ENCODE measurements at places on chromosomes 2 and 18.

DNA sequence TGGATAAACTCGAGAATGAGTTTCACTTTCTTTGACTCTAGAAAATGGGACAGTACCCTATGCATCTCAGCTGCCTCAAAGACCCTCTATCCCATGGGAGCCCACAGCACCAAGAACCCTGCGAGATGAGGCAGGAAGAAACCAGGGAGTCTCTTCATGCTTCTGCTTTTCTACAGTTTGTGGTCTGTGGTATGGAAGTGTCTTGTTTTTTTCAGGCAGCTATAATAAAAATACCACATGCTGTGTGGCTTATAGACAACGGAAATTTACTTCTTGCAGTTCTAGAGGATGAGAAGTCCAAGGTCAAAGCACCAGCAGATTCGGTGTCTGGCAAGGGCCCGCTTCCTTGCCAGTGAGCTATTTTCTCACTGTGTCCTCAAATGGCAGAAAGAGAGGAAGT lies 257.9 kb downstream of the SUCLG1 start:
- DNase-seq: no peak

GRCh38 chr2:11314487-11314886 lies 29.9 kb downstream of the ROCK2 start:
- DNase-seq: no peak

DNA sequence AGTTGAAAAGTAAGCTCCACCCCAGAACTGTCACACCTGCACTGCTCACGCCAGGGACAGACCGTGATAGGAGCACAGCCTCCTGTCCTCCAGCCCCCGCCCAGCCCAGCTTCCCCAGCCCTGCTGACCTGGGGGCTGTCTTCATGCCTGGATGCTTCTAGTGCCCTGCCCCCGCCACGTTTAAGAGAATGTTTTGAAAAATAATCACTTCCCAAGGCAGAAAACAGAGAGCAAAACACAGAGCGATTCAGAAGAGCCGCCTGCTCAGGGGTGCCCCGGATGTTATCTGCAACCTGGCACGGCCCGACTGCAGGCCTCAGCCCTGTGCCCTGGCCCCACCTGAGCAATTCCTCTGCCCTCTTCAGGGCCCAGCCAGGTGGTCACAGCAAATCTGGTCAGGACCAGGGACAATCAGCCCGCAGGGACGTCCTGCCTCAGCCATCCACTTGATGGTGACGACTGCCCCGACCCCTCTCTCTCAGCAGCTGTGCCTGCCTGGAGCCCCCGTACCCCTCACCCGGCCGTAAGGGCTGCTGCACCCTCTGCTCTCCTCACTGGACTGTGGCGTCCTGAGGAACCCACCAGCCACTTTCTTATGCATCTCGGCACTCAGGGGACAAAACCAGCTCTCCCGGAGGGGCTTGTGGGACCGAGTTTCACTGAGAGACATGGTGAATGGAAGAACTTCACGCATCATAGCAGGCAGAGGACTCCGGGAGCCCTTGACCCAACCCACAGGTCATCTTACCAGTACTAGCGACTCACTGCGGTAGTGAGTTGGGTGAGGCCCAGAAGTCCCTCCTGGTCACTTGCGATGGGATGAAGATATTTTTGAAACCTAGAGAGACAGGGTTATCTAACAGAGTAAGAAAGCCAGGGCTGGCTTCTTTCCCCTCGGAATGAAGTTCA lies 30.2 kb downstream of the ADI1 start:
- DNase-seq: peak; percentile 73

DNA sequence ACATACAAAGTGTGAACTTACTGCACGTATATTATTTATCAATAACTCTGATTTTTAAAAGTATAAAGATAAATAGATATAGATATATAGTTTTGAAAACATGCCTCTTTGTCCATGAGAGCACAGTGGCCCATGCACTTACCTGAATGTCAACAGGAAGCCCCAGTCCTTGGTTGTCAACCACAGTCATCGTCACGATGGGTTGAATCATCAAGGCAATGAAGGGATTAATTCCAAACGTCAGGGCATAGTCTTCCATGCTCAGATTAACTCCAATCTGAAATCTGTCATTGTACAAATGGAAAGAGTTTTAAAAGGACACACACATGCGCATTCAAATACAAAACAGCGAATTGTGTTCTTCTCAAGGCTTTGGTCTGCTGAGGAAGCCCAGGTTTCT lies 15.5 kb downstream of the SCYGR4 start:
- no peak for DNase-seq

GRCh38 chr2:138267161-138267901 lies 234.2 kb upstream of the SPOPL start:
- DNase-seq: no peak

DNA sequence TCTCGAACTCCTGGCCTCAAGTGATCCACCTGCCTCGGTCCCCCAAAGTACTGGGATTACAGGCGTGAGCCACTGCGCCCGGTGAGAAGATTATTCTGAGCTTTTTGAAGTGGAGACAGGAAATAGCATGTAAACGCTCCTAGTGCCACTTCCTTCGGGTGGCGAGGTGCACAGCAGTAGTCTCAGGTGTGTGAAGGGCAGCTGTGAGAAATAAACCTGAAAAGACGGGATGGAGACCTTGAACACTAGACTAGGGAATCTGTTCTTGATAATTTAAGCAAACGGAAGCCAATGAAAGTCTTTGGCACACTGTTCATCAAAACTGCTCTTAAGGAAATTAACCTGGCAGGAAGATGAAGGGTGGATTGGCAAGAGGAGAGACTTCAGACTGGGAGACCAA lies 439 bp upstream of the PLEKHH2 start:
- no peak for DNase-seq

GRCh38 chr18:62357079-62357719 lies 32.1 kb downstream of the TNFRSF11A start:
- no peak for DNase-seq

DNA sequence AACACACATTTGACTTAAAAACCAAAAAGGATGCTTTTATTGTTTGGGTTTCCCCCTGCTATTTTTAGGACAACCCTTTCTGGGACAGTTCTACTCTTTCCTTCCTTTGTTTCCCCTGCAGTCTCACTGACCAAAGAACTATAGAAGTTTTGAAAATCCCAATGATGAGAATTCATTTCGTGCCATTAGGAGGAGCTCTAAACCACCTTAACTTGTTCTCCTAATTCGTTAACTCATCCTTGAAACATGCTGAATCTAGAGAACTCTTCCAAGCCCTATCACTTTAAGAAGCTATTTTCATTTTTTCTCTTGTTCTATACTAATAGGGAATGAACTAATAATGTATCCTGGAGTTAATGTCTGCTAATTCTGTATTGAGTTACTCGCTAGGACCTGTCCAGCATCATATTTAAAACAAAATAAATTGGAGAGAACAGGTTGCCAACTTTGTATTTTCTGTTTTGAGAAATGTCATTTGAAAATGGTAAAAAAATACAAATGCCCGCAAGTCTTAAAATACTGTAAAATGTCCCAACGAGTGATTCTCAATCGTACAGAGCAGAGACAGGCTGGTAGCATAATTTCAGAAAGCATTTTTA lies 62.9 kb downstream of the AFTPH start:
- no peak for DNase-seq

- DNase-seq: no peak
These were observed 3.0 kb upstream of the GBX2 start for GRCh38 chr2:236171181-236171679.

- DNase-seq: no peak
These were observed 28.3 kb upstream of the ICOS start for GRCh38 chr2:203908066-203908796.

- DNase-seq: peak; percentile 94
These were observed 260.2 kb upstream of the TRIB2 start for GRCh38 chr2:12456293-12457106.

All from posterior vena cava (tissue), 2 donors.